ENCODE measurements at places on chromosomes 12 and 14.

- DNase-seq: no peak
These were observed 136.0 kb downstream of the CRADD start for GRCh38 chr12:93813186-93813585.

DNA sequence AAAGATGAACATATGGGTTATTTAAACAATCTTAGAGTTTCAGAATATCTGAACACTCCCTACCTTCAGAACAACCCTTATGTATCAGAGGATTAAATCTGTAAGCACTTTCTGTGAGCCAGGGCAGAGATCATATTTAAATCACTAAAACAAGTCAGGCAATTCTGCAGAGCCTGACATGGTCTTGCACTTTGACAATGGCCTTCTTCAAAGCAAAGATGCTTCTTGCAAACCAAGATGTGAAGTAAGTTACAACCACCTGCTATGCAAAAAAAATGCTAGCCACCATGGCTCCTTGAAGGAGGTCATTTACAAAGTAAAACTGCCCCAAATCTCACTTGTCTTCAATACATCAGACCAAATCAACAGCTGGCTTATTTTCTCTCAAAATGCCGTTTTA, 3.2 kb downstream of the PPP1CC start:
- DNase-seq: no peak

GRCh38 chr12:108371801-108372344, 32.8 kb upstream of the CMKLR1 start:
- no peak for DNase-seq

- no peak for DNase-seq
These were observed 21.5 kb upstream of the OAS1 start for GRCh38 chr12:112885236-112885635.

- no peak for DNase-seq
These were observed 43.7 kb upstream of the GPHB5 start for GRCh38 chr14:63362389-63362819.
